ENCODE measurements at places on chromosomes 3 and 15.
A peak's percentile ranks its signal among the peaks of the same experiment; 100 is the strongest.

- peak; percentile 27 for DNase-seq
Measured at GRCh38 chr15:90059208-90059985, 42.9 kb downstream of the IDH2 start.

- DNase-seq = no peak
Measured at GRCh38 chr3:115859002-115859807, 235.9 kb downstream of the GAP43 start.

DNA sequence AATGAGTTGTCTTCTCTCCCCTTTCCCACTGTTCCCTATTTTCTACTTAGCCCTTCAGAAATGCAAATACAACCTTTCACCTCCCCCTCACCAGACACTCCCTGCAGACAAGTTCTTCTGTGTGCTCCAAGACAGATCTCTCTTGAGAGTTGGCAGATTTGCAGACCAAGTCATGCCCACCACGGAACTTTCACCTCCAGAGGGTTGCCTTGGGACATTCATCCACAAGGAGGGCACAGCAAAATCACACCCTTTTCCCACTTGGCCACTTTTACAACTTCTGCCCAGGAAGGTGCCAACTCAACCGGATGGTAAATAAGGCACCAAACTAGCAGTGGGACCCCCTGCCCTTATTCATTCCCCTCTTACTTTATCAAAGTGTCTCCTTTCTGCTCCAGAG lies 53.5 kb downstream of the SLC30A4 start:
- no peak for DNase-seq

DNA sequence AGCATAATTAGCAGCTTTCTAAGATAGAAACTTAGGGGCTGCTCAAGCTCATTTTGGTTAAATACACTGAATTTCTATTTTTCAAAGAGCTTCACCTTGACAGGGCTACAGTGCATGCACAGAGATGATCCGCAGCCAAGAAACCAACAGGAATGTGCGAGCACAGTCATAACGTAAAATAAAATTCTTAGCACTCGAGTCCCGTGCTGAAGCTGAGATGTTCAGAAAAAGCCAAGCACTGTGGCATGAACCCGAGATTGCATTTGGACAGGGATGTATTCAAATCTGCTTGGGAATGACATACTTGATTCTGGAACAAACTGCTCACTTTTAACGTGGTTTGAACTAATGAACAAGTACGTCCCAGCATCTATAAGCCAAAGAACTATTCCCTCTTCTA lies 340.3 kb downstream of the FOXP1 start:
- DNase-seq = peak; percentile 28

DNA sequence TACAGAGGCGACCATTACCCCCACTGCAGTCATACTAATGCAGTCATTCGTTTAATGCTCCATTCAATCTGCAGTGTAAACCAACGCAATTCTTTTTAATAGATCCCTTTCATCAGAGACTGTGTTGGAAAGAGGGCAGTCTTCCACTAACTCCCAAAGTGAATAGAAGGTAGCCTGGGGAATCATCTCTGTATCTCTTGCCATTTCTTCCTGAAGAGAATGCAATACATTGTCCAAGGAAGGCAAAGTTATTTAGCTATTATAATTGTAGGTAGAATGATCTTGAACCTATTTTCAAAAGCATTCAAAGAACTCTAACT lies 1.3 kb upstream of the SLITRK3 start:
- no peak for DNase-seq

GRCh38 chr3:138442433-138442832 lies 8.0 kb downstream of the ESYT3 start:
- DNase-seq = peak; percentile 63

- no peak for DNase-seq
Measured at GRCh38 chr15:29113336-29114220, 156.0 kb downstream of the NSMCE3 start.

- no peak for DNase-seq
Measured at GRCh38 chr3:184752361-184752760, 40.5 kb upstream of the MAGEF1 start.

DNA sequence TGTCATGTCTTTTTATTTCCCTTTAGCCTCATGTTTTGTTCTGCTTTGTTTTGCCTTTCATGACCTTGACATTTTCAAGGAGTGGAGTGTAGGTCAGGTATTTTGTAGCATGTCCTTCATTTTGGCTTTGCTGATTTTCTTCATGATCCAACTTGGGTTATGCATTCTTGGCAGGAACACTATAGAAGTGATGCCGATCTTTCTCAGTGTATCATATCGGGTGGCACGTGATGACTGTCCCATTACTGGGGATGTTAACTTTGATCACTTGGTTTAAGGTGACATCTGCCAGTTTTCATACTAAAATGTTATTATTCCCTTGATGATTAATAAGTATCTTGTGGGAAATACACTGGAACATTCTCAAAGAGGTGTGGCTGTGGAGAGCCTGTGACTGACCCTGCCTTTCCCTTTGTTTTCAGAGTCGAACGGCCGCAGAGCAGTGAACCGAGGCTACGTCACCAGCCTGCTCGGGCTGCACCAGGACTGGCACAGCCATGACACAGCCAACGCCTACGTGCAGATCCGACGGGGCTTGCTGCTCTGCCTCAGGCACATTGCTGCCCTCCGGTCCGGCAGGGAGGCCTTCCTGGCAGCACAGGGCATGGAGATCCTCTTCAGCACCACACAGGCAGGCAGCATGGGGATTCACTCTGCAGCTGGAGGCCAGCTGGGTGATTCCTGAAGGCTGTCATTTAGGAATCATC lies 167.7 kb downstream of the AGBL1 start:
- DNase-seq = no peak

- no peak for DNase-seq
Measured at GRCh38 chr15:44715142-44715796, 4.0 kb downstream of the B2M start.

DNA sequence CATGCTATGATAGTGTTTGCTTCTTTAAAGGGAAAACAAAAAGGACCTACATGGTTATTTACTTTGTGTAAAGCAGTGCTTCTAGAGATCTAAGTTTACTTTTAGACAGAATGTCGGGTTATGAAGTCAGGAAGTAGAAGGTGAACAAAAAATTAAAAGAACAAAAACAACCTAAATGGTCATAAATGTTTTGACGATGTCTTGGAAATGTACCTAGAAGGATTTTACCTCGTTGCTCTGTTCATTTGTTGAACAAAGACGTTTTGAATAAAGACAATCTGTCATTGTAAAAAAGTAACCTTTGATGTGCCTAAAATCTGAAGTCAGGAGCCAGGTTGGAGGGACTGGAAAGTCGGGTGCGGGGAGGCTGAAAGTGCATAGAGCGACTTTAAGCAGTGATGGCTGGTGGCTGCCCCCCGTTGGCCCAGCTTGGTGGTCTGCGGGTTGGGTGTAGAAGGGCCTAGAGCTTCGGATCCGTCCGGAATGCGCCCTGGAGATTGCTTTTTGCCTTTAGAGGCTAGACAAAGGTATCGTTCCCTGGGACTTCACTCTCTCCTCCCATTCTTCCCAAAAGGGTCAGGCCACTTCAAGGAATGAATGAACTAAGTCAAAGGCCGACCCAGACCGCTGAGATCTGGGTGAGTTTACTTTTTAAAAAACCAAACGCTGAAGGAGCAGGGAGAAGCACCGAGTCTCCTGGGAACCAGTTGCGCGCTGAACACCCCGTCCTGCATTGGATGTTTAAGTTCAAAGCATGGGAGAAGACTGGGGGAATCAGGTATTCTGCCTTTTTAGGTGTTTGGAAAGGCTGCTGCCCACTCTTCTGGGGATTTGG lies 2.1 kb downstream of the SOX14 start:
- no peak for DNase-seq

GRCh38 chr3:157865352-157866000 lies 240.7 kb downstream of the SHOX2 start:
- no peak for DNase-seq

Data from fibroblast of upper back skin (primary cell).